ENCODE measurements at places on chromosomes 5 and 9. TPM values are rescaled to one million over a fixed set of nuclear protein-coding genes. Genes with fewer than 3 reads are reported as not detected.

Gene SOHLH1
- not detected for polyA plus RNA-seq

Gene JMY
- 24.2 TPM for polyA plus RNA-seq

Gene FOXD4L4
- polyA plus RNA-seq, result not detected

DNA sequence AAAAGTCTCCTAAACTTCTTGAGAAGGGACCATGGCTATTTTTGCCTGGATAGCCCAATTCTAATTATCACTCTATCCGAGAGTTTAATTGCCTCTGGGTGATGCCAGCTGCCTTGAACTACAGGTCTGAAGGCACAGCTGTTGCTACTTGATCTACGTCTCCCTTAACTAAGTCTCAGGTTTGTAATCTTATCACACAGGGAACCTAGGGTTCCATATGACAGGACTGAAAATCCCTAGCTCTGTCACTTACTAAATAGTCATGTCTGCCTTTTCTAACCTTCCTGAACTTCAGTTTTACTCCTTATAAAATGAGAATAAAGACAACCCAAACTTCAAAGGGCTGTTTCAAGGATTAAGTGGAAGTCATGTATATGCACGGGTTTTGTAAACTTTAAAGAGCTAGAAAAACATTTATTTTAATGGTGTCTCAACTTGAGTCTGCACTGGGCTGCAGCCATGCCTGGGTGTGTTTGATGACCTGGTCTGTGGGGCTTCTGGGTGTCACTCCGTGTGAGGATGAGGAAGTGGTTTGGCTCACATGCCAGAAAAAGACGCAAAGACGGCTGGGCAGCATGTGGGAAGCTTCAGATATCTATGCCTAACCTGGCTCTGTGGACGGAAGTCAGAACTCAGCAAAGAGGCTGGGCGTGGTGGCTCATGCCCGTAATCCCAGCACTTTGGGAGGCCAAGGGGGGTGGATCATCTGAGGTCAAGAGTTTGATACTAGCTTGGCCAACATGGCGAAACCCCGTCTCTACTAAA is 129.3 kb upstream of the SLC44A1 start:
- no peak for DNase-seq

DNA sequence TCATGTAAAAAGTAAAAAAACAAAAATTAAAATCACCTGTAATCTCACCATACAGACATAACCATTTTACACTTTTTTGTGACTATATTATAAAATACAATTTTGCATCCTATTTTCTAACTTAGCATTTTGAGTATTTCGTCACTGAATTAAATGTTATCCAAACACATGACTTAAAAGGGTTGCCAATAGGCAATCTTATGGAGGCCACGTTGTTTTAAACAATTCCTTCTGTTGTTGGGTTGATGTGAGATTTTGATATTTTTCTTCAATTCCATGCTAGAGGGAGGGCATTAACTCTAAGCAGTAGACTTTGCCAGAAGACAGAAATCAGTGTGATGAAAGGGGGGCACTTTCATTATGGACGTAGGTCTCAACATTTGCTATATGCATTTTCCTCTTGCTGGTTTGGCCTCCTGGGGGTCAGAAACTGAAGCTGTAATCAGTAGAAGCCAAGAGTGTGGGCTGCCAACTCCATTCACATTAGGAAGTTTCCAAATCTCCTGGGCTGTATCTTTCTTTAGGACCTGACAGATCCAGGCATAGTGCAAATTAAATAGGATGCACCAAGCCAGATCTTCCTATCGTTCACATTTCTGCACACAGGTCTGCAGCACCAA is 614.2 kb upstream of the CLINT1 start:
- no peak for DNase-seq

- no peak for DNase-seq
Measured at GRCh38 chr9:108612513-108612912, 243.3 kb downstream of the ACTL7B start.

- no peak for DNase-seq
Measured at GRCh38 chr5:58901271-58901670, 318.4 kb downstream of the RAB3C start.

DNA sequence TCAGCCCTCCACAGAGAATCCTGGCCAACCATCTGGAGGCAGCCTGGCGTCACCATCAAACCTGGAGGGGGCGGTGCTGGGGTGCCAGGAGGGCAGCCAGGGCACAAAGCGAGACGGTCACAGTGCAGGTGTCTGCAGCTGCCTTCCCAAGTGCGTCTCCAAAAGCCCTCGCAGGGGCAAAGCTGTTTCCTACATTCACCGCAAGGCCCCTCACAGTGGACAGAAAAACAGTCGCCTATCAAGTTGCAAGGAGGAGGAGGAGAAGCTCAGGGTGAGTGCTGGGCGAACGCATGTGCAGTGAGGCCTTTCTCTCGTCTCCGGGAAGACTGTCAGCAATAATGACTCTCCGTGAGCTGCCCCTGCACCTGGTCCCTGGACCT is 18.0 kb upstream of the LHX3 start:
- DNase-seq, result no peak

DNA sequence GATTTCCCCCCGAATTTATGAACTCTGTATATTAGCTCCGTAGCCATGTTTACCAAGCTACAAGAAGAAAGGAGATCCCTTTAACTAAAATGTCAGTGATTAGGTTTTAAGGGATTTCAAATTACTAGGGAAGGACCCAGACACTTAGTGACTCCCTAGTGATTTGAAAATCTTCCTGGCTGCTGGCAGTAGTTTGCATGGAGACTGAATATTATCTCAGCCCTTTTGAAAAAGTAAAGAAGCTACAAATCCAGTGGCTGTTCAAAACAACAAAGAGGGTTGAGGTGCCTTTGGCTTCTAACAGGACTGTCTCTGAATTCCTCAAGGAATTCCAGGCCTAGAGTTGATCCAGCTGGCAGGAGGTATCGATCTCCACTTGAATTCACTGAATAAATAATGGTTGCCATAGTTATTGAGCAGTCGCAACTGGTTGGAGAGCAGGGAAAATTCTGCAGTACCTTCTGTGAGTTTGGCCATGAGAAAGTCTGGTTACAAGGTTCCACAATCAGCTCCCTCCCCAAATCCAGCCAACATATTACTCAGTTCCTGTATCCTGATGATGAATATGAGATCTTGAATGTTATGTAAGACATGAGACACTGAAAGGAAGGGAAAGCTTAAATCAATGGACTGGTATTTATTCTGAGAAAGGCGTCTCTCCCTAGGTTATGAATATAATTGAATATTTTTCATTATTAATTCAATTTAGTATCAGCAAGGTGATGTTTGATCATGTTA is 37.7 kb downstream of the NR4A3 start:
- no peak for DNase-seq

GRCh38 chr9:124506433-124506832 is 766 bp downstream of the NR5A1 start:
- DNase-seq, result no peak

GRCh38 chr9:132901858-132902831 is 23.4 kb downstream of the SPACA9 start:
- DNase-seq, result peak; percentile 33

GRCh38 chr5:95956900-95957293 is 4.8 kb downstream of the ELL2 start:
- DNase-seq, result no peak

- no peak for DNase-seq
Measured at GRCh38 chr5:74124826-74125225, 498.8 kb downstream of the ARHGEF28 start.

GRCh38 chr5:177430972-177431316 is 4.5 kb downstream of the GRK6 start:
- no peak for DNase-seq

DNA sequence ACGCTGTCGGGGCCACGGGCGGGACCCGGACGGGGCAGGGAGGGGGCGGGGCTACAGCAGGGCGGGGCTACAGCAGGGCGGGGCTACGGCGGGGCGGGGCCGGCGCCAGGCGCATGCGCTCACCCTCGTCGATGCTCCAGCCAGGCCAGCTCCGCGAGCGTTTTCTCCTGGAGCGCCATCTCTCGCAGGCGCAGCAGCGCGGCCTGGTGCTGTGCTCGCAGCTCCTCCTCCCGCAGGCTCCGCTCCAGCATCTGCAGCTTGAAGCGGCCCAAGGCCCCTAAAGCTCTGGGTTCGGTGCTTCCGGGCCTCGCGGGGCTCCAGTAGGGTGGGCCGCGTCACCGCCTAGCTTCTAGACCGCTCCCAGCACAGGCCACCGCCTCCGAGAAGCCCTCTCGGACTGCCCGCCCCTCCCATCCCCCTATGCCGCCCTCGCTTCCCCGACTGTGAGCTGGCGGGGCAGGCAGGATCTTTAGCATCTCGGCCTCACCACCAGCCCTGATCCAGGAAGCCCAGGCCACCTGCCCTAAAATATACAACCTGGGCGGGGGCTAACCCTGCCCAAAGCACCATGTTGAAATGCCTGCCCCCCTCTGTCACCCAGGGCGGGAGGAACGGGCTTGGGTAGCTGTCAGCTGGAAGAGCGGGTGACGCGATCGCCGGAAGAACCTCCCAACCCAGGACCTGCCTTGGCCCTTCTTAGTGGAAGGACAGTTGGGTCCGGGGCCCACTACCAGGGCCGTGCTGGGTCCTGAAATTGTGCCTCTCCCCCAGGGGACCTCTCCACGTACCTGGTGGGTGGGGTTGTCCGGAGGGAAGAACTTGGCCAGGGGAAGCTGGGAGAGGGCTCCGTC is 21.9 kb upstream of the QSOX2 start:
- no peak for DNase-seq

- DNase-seq, result no peak
Measured at GRCh38 chr9:21904371-21904770, 89.8 kb downstream of the CDKN2A start.

DNA sequence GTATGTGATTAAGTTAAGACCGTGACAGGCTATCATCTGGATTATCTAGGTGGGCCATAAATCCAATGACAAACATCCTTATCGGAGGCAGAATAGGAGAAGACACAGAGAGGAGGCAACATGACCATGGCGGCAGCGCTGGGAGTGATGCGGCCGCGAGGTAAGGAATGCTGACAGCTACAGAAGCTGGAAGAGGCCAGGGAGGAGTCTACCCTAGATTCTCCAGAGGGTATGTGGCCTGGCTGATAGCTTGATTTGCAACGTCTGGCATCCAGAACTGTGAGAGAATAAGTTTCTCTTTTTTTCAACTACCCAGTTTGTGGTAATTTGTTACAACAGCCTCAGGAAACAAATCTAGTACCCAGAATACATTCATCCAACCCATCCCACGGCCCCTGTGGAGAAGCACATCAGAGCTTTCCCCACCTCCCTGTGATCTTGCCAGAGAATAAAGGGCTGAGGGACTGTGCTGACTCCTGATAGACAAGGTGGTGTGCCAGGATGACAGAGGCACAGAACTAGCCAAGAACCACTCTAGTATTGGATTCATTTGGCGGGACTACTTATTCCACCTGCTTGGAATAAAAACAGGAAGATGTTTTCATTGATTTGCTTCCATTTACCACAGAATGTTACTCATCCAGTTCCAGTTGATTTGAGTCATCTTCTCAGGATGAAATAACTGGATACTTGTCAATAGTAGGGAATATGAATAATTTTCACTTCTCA is 187.4 kb downstream of the MAN2A1 start:
- DNase-seq, result no peak

DNA sequence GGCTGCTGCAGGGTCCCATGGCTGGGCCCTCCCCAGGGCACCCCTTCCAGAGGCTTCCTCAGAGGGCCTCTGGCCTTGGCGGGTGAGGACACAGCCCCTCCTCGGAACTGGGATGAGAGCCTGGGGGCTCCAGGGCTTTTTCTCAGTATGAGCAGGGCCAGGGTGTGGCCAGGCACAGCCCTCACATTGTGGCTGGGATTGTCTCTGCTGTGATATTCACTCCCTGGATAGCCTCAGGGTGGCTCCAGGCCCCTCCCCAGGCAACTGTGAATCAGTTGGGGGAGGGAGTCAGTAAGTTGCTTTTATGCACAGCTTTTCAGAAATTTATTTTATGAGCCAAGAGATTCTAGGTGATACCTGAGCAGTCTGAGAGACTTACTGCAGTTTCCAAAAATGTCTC is 135.7 kb downstream of the CACNA1B start:
- no peak for DNase-seq

GRCh38 chr5:114201332-114201731 is 160.5 kb upstream of the KCNN2 start:
- DNase-seq, result no peak

- DNase-seq, result no peak
Measured at GRCh38 chr5:139744471-139745131, 51.0 kb upstream of the PSD2 start.

DNA sequence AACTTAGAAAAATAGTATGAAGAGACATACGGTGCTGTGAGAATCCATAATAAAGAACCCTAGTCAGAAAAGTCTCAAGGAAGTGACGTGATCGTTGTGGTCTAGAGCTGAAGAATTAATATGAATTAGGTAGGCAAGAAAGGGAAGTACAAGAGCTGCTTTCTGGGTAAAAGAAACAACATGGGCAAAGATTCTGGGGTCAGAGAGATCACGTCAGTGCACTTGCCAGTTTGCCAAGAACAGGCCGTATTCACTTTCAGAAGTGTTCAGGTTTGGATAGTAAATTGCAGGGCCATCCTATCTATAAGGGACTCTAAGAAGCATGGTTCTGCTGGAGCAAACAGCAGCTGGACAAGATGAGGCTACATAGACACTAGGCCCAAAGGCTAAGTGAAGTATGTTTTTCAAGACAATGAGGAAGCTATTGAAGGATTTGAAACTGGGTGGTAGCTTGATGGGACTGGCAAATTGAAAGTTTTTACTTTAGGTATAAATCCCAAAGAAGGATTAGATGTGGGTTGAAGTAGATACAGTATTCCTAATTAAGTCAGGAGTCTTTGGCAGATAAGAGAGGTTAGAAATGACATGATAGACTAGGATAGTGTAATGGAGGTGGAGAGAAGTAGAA is 4.8 kb upstream of the CHD1 start:
- DNase-seq, result no peak

DNA sequence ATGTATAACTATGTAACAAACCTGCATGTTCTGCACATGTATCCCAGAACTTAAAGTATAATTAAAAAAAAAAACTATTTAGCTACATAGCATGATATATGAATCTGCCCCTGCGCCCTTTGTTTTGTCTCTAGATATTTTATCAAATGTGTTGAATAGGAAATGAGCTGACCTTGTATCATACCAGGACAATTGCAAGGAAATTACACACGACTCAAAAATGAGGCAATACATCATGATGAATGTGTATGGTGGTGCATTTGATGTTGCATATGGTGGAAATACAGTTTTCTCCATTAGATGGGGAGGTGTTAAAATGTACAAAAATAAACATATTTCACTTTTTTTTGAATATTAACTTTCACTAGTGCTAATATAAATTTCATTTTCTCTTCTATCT is 28.6 kb upstream of the CEP78 start:
- no peak for DNase-seq

DNA sequence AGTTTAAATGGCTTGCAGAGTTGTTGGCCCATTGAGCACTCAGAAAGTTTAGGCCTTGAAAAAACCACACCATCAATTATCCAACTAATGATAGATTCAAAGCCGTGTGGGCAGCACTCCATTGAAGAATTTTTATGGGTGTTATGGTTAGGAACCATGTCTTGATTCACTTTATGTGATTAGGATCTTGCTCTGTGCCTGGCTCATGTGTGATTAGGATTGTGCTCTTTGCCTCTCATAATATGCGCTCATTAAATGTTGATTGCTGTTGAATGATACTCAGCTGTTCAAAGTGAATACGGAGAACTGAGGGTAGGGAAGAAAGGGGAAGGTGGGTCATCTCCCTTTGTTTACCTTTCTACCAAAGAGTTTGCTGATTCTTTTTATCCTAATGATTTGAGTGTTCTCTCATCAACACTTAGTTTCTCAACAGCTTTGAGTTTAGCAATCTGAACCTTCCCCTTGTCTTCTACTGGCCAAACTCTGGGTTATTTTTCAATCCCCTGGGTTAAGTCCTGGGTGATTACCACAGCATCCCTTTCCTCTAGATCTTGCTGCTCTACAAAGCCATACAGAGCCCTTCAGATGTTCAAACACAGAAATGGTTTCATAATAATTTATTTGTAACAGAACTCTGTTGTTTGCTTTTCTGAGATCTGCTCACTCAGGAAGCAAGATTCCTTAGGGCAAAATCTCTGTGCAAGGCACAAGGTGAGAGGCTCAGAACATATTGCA is 668.8 kb upstream of the RGMB start:
- DNase-seq, result no peak

Measured in left renal pelvis (tissue), 4 donors.